ENCODE measurements at places on chromosomes 7 and 10.

- no peak for DNase-seq
These were observed 347.2 kb upstream of the KCND2 start for GRCh38 chr7:119925581-119926289.

DNA sequence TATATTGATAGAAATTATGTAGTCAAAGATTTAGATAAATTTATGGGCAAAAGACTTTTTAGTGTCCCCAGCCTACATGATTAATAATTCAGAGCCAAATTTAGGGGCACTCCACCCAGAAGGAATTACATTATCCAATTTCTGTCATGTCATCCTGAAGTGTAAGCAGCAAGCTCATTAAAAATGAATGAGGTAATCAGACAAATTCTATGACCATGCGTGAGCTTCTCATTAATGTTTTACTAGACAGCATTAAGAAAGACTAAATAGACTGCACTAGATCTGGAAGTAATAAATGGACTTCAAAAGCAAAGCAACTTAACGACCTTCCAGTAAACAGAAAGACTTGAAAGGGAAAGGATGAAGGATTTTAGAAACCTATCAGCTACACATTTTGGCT is 22.7 kb upstream of the TRUB1 start:
- DNase-seq: no peak

DNA sequence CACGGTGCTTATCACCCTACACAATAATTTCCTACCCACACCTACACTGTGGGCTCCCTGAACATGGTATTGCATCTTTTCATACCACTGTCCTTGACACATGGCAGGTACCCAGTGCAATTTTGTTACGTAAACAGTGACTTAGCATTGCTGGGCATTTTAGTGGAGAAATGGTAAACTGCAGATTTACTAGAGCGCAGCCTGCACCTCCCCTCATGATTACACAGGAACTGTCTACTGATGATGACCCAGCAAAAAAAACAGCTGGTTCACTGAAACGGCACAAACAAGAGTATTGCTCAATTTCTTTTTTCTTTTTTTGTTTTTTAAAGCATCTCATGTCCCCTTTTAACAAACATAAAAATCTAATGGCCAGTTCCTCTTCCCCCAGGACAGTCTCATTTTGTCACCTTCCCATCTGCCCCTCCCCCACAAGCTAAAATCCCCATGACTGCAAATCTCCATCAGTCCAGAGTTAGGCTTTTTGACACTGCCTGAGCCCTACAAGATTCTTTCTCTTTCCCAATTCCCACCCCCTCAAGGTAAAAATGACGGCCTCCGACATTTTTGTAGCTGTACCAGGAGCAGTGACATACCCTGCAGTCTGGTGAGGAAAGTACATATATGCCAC is 2.8 kb downstream of the ZNF746 start:
- DNase-seq: peak; percentile 74

DNA sequence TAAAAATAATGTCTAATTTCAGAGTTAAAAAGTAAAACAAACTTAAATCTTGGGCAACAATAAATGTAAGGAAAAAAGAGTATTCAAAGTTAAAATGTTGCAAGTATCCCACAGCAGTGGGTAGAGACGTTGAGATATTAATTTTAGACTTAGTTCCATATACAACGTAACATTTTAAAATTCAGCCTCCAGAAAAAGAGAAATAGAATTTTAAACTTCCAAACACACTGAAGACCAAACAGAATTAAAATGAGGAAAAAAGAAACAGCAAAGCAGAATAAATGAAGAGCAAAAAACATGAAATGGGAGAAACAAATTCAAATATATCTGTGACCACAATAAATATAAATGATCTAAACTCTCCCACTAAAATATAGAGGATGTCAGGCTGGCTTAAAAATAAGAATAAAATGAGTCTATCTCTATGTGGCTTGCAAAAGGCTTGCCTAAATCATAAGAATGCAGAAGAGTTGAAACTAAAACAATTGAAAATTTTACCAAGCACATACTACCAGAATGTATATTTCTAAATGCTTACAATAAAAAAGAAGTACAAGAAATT is 46.0 kb upstream of the EGFR start:
- DNase-seq: no peak

- DNase-seq: no peak
These were observed 112.4 kb downstream of the HTR5A start for GRCh38 chr7:155182406-155182970.

- DNase-seq: peak; percentile 91
These were observed 173.3 kb downstream of the SLC16A9 start for GRCh38 chr10:59536167-59537014.

DNA sequence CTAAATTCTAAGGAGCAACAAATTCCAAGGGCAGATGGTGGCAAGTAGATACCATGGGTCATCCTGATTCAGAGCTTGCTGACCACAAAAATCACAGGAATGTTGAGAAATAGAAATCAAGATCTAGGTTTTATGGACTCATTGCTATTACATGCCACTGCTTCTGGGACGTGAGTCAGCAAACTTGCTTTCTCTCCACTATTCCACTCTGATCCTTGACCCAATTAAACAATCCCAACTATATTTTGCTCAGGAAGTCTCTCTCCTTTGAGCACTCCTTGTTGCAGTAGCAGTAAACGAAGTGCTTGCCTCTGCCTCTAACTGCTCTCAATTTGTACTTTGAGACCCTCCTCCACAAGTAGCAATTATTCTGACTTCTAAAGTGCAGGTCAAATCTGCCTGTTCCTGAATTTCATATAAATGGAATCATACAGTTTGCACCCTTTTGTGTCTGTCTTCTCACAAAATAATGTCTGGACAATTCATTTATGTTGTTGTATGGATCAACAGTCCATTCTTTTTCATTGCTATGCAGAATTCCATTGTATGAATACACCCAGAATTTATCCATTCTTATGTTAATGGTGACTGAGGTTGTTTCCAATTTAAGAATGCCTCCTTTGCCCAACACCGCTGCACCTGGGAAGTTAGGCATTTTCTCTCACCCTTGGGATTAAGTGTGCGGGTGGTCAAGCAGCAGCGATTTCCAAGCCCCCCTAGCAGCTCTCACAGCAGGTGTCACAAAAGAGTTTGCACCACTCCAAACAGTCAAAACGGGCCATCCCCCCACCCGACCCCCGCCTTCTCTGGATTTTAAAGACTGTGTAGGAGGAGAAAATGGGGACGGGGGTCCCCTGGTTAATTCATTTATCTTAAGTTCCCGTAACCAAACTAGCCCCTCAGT is 35.9 kb downstream of the ACSM6 start:
- peak; percentile 91 for DNase-seq

DNA sequence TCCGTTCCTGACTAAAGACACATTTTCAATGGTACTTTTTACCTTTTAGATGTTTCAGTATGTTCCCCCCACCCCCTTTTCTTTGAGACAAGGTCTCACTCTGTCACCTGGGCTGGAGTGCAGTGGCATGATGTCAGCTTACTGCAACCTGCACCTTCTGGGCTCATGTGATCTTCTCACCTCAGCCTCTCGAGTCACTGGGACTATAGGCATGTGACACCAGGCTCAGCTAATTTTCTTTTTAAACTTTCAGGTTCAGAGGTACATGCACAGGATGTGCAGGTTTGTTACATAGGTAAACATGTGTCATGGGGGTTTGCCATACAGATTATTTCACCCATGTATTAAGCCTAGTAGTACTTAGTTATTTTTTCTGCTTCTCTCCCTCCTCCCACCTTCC is 99.3 kb upstream of the RPA3 start:
- no peak for DNase-seq

DNA sequence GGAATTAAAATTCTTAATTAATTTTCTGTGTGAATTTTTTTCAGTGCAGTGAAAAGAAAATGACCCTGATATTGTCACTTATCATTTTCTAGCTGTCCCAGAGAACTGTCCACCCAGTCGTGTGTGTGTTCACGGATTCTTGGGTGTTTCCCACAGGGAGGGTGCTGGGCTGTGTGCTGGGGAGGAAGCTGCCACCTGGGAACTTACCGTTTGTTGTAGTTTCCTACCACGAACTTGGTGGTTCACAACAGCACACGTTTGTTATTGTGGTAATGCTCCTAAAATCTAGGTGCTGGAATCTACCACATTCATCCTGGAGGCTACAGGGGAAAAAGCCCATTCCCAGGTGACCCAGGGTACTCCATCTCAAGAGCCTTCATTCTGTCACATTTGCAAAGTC is 276.1 kb downstream of the GLRX3 start:
- DNase-seq: no peak

GRCh38 chr7:128167042-128167701 is 73.9 kb upstream of the LEP start:
- DNase-seq: peak; percentile 53

- no peak for DNase-seq
These were observed 23.1 kb downstream of the LRRC4 start for GRCh38 chr7:128008141-128008540.

DNA sequence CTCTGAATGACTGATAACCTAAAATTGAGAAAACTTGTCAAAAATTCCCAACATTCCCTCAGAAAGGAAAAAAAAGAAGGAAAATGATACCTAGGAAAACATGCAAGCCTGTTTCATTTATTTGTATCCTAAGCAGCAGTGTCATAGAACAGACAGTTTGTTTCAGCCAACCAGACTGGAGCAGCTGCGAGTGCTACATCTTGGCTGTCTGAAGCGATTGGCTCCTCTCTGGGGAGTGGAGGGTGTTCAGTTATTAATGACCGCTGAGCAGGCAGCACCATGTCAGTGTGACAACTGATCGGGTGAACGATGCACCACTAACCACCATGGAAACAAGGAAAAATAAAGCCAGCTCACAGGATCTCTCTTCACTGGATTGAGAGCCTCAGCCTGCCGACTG is at the start of gene LRRN3:
TSS of gene LRRN3 (plus strand) at position 282 of the 400 bp plus-strand sequence. CDS start 31,646 bp downstream, outside the sequence.
- DNase-seq: peak; percentile 61

- DNase-seq: no peak
These were observed 67.8 kb downstream of the CHN2 start for GRCh38 chr7:29262191-29262917.

DNA sequence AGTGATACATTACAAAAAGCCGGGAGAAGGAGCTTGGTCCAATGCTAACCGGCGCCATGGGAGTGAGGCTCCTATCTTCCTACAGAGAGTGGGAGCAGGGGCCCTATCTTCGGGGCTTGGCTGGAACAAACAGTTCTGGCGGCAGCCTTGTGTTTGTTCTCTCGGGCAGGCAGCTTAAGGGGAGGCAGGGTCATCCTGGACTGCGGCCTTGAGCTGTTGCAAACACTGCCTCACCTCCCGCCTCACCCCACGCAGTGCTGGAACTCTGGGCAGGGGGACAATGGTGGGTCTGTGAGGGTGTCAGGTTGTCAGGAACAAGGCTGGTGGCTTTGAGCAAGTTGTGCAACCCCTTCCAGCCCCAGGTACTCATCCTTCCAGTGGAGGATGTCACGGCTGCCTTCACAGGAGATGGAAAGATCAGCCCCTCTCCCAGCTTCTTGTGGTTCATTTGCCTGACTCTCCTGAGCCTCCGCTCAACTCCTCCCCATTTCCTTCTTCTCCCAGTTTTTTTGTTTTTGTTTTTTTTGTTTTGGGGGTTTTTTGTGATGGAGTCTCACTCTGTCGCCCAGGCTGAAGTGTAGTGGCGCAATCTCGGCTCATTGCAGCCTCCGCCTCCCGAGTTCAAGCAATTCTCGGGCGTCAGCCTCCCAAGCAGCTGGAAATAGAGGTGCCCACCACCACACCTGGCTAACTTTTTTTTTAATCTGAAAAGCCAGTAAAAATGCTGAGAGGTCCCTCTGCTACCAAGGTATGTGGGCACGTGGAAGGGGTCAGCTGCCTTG is 57.4 kb downstream of the SPOCK2 start:
- DNase-seq: peak; percentile 77

DNA sequence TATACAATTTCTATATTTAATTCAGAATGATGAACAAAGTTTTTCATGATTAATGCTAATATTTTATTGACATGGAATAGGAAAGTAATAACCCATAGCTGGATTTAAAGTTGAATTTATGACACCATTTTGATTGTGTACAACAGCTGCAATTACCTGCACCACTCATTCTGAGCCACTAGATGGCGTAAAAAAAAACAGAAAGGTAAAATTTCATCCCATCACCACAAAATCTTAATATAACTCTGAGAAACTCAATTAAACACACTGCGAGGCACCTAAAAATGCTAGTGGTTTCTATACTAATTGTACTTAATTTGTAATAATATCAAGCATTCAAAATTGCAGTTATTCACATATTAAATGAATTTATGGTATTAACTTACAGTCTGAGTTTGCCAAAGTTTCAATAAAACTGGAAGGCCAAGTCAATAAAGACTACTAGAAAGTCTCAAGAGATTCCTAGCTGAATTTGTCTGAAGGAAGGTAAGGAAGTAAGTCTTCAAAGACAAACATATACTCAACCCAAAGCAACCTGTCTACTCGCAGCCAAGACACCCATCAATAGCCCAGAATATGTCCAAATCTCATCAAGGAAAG is 182.5 kb downstream of the SKAP2 start:
- DNase-seq: peak; percentile 26

GRCh38 chr7:30659312-30659711 is 22.9 kb downstream of the CRHR2 start:
- peak; percentile 28 for DNase-seq

DNA sequence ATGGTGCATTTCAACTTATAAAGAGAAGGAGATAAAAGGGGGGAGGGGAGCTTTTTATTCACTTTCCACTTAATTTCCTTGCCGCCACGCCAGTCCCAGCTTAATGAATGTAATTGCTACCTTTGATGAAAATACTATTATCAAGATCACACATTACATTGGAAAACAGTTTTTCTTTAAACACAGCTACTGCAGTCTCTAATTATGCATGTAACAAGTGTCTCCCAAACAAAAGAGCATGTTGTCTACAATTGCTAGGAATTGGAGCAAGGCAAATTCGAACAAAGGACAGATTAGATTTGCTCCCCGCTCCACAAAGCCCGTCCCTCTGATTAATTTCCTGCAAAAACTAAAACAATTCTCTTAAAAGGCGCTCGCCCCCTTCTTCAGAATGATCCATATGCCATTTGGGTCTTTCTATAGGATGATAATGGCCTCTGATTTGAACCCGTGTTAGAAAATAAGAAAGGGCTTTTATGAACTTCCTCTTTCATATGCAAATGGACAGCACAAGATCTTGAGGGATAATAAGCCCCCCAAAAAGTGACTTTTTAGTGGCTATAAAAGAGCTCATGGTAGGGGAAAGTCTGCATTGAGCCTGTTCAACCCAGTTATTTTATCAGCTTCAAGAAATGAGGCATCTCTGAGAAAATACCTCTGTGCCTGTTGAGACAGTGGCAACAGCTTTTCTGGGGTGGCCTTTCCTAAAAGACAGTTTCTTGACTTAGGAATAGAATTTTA is 60.6 kb downstream of the ACADSB start:
- no peak for DNase-seq

- DNase-seq: no peak
These were observed 200.6 kb downstream of the TWIST1 start for GRCh38 chr7:18916826-18917225.

DNA sequence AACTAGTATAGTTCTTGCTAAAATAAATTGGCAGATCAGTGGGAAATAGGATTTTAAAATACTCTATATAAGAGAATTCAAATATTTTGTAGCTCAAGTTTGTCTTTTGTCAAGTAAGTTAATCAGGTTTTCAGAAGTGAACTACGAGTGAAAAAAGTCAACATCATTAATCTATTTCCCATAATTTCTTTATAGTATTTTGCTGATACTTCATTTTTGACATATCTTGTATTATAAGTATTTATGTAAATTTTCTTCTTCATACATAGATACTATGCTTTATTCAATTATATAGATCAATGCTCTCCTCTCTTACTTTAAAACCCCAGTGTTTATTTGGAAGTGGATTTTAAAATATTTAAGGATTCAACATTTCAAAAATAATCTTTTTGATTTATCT is 360.7 kb downstream of the THSD7A start:
- DNase-seq: no peak

- DNase-seq: no peak
These were observed 30.9 kb upstream of the CFAP46 start for GRCh38 chr10:132972986-132973902.

- DNase-seq: no peak
These were observed 66.3 kb upstream of the EFCAB10 start for GRCh38 chr7:105647591-105647990.
